ENCODE measurements at places on chromosomes 12 and 14.

DNA sequence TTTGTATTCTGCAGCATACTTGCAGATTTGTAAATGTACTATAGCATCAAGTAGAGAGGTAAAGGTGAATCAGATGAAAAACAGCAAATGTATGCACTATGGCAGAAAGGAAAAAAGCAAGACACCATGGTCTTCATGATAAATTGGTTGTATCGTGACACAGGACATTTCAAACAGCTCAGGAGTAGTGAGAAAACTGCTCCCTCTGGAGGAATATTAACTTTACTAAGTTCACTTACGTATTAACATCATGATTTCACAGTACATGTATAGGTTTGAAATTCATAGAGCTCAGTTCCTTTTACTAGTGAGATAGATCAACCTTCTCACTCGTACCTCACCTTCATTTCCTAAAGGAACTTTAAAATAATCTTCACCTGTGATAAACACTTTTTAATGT lies 6.5 kb downstream of the MBIP start:
- no peak for DNase-seq

- no peak for DNase-seq
Measured at GRCh38 chr12:121657305-121658008, 12.0 kb downstream of the MORN3 start.

GRCh38 chr12:113641426-113642030 lies 169.9 kb upstream of the LHX5 start:
- no peak for DNase-seq

DNA sequence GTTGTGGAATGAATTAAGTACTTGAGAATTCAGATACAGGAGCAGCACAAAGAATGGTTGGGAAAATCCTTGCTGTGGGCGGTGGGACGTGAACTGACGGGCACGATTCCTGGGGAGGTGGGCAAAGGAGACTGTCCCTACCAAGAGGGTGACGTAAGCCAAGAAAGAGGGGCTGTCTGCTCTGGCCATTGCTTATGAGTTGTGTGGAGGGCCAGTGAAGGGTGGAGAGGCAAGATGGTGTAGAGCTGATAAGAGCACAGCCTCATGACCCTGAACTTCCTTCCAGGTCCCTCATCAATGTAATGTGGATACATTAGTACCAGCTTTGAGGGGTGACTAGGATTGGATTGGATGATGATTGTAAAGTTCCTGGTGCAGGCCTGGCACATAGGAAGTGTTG lies 50.2 kb downstream of the WDR20 start:
- no peak for DNase-seq

- peak; percentile 39 for DNase-seq
Measured at GRCh38 chr12:79555028-79555925, 135.5 kb downstream of the PAWR start.

- no peak for DNase-seq
Measured at GRCh38 chr12:29389295-29389919, 8.4 kb upstream of the ERGIC2 start.

GRCh38 chr14:74572726-74573301 lies 39.2 kb downstream of the LTBP2 start:
- no peak for DNase-seq

DNA sequence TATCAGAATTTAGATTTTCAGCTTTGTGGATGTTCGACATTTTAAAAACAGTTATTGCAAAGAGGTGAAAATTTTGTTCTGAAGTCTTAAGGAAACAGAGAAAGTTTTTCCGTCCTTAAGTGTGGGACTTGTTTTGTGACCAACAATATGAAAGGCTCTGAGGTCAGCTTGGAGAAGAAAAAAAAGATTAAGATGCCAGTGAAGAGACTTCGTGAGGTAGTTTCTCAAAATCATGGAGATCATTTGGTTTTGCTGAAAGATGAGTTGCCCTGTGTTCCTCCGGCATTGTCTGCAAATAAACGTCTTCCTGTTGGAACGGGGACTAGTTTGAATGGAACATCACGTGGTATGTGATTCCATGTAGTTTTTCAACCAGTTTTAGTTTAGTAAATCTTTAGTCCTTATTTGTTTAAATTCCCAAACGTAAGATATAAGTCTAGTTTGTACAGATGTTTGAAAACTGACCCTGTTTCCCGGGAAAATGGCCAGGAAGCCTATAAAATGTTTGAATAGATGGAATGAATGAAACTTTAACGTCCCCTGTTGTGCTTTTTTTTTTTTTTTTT lies 682 bp downstream of the KIAA0586 start:
- DNase-seq, result peak; percentile 37

- no peak for DNase-seq
Measured at GRCh38 chr12:106840243-106840642, 65.8 kb downstream of the RIC8B start.

GRCh38 chr12:42564556-42564955 lies 25.0 kb downstream of the PRICKLE1 start:
- DNase-seq, result no peak

DNA sequence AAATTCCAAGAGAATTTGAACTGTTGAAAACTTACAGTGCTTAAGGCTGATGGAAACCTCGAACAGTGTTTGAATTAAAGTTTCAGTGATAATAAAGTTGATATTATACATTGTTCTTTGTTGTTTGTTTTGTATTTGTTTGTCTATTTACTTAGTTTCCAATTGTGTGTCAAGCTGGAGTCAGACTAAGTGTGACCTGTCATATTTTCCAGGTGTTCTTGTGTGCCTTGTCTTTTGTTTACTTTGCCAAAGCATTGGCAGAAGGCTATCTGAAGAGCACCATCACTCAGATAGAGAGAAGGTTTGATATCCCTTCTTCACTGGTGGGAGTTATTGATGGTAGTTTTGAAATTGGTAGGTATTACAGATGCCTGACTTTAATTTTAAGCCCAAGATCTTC lies 6.0 kb downstream of the SLCO1C1 start:
- DNase-seq, result no peak

GRCh38 chr14:37583358-37584210 lies 11.5 kb downstream of the FOXA1 start:
- peak; percentile 9 for DNase-seq

DNA sequence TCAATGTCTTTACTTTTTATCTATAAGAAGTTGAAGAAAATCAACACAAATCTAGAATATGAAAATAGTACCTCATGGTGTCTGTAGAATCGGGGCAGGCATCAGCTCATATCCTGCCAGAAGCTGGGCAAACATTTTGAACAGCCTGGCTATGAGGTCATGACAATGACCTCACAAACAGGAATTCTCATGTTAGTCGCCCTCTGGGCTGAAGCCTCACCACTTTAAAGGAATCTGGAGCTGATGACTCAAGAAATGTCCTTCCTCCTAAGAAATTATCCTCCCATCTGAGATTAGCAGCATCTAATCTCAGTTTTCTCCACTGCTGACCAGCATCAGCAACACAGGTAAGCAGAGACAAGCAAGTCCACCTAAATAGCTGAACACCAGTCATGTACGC lies 27.1 kb downstream of the CLIP1 start:
- no peak for DNase-seq

- DNase-seq, result no peak
Measured at GRCh38 chr12:2286461-2287131, 233.8 kb downstream of the CACNA1C start.
